ENCODE measurements at places on chromosomes 2 and 18. TPM values are rescaled to one million over a fixed set of nuclear protein-coding genes. Genes with fewer than 3 reads are reported as not detected.

- ATAC-seq: peak; percentile 55
Measured at GRCh38 chr2:110149330-110150220, 34.0 kb upstream of the MALL start.

The IL36A gene
- total RNA-seq: not detected

The CERS6 gene
- 45.2 TPM for total RNA-seq

- ATAC-seq: no peak
Measured at GRCh38 chr2:181058378-181059269, 78.2 kb downstream of the UBE2E3 start.

Data from motor neuron (in vitro differentiated cells).